CD4-positive, alpha-beta T cell treated with Interleukin-17A for 1 hour (primary cell): ENCODE measurements at places on chromosomes 4 and X.

- DNase-seq, result no peak
Observed at GRCh38 chr4:101295691-101296090, 51.6 kb downstream of the PPP3CA start.

DNA sequence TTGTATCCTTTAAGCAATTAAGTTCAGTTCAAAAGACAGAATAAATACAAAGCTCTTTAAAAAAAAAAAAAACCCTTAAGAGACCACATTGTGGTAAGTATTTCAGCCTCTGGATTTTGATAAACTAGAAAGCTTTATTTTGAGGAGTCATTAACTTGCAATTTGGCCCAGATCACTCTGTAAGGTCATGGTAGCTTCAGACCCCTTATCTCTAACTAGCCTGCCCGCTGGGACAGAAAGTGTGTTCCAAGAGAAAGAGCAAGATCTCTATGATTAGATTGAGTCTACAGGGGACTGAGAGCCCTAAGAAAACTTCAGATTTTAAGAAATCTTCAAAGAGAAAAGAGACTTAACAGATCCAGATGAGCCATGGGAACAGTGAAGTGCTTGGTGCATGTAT, 45.6 kb downstream of the GALNT7 start:
- DNase-seq, result no peak

- DNase-seq, result no peak
Observed at GRCh38 chr4:62051332-62051731, 851.2 kb downstream of the ADGRL3 start.

DNA sequence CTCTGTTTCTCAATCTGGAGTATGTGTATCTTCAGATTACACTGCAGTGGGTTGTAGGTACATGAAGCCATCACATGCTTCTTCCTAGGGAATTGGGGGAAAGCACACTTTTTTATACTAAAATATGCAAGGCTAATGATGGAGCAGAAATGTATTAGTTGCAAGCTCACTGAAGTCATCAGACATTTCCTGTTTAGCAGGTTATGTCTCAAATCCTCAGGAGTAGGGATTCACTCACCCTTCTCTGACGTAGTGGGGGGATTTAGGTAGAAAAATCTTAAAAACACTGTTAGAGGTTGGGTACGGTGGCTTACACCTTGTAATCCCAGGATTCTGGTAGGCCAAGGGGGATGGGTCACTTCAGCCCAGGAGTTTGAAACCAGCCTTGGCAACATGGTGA, 128.4 kb upstream of the GPC4 start:
- DNase-seq, result no peak

GRCh38 chr4:55337944-55338343, 8.1 kb upstream of the SRD5A3 start:
- no peak for DNase-seq

- DNase-seq, result no peak
Observed at GRCh38 chr4:6282314-6282771, 12.7 kb downstream of the WFS1 start.

GRCh38 chr4:8030121-8030781, 90.6 kb upstream of the AFAP1 start:
- no peak for DNase-seq

DNA sequence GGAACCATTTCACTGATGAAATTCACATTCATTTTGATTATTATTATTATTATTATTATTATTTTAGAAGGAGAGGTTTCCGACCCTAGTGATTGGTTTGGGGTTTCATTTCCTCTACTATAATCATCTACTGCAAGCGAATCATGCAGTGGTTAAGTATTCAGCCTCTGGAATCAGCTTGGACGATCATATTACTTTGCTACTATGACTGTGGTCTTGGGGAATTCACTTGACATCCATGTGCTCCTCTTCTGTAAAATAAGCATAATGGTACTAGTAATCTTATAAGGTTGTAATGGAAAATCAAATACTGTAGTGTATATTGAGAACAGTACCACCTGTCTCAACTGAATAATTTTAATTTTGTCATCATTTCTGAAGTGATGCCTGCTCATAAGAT, 132.1 kb upstream of the SLC4A4 start:
- no peak for DNase-seq

DNA sequence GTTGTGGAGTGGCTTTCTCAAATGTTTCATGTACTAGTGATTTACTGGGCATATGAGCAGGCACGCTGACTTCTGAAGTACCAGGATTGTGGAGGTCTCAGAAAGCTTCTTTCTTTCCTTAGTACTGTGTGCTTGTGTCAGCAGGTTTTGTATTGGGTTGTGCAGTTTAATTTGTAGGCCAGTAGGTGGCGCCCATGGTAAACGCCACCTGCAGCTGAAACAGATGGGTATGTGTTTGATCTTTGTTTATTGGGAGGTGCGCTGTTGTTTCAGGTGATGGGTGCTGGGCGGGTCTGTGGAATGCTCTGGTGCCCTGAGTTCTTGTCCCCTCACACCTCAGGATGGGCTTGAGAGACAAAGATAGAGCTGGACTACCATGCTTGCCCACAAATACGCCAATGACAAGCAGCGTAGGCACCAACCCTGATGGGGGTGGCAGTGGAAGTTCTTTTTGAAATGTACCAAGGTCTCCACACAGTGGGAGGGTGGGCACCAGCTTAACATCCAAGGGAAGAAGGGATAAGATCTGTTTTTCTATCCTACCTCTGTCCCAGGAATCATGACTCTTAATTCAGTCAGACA, 141.5 kb downstream of the RPS6KA6 start:
- DNase-seq, result no peak

DNA sequence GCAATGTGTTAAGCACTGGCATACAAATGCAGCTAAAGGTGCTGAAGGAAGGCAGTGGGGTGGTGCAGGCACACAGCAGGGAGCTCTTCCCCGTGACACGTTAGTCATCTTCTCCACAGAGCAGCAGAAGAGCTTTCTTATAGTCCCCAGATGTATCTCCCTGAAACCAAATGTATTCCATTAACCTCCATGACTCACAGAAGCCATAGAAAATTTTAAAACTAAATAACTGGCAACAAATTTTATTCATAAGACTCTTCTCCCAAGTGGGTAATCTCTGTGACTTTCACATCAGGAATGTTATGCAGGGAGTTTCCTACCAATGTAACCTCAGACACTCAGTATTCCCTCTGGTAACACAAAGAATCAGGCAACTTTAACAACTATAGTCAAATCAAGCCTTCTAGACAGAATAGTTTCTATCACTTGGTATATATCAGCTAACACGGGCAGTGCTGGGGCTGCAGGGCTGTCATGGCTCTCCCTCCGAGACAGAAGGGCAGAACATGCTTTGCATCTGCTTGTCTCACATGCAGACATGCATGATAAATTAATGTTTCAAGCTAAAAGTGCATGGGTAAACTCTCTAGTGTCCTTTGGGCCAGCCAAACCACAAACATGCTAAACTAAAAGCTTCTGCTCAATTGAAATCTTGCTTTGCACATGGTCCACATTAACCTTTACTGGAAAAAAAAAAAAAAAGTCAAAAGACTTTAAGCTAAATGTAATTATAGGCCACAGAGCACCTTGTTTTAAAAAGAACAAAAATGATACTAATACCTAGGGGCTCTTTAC, 28.2 kb downstream of the ANXA5 start:
- no peak for DNase-seq

DNA sequence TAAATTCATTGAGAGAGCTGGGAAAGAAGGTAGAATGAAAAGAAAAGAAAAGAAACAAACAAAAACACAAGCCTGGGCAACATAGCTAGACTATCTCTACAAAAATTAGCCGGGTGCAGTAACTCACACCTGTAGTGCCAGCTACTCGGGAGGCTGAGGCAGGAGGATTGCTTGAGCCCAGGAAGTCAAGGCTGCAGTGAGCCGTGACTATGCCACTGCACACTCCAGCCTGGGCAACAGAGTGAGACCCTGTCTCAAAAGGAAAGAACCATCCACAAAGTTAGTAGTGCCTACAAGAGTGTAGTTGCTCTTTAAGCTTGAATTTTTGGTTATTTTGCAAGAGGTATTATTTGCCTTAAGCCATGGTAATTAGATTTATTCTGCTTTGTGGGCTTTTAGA, 157.7 kb downstream of the CBR4 start:
- no peak for DNase-seq

DNA sequence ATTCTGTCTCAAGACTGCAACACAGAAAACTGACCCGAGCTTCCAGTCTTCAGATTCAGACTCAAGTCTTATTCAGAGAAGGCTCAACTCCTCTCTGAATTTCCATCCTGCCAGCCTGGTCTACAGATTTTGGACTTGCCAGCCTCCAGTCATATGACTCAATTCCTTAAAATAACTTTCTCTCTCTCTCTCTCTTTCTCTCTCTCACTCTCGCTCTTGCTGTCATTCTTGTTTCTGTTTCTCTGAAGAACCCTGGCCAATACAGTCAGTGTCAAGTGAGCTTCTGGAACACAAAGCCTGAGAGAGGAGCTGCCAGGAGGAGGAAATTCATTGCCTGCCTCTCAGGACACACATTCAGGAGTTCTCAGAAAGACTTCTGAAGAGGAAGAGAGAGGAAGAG, 154.9 kb downstream of the PARM1 start:
- DNase-seq, result no peak

GRCh38 chrX:86047936-86048280, 550 bp upstream of the CHM start:
- no peak for DNase-seq

- DNase-seq, result peak; percentile 49
Observed at GRCh38 chr4:1183985-1184773, 11.8 kb upstream of the SPON2 start.

DNA sequence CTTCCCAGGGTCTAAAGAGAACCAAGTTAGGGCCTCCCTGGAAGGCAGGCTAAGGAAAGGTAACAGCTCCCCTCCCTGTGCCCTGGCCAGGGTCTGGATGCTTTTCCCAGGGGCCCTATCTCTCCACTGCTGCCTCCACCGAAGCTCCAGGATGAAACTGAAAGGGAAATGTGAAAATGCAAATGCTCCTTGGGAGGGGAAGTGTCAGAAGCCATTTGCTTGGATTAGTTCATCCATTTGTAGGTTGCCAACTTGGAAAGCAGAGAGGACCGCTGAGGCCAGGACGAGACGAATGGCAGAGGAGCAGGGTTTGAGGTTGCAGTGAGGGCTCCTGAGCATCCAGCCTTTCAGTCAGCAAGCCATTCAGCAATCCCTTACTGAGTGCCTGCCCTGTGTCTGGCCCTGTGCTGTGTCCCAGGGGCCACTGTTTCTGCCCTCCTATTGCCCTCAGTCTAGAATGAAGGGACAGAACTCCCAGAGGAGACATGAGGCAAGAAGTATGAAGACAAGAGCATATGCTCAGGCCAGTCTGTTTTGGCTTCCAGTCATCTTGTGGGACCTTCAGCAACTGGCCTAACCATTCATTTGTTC, 45.9 kb upstream of the PGRMC1 start:
- DNase-seq, result no peak
